ENCODE measurements at places on chromosomes 11 and 22.

- no peak for DNase-seq
These were observed 365.5 kb downstream of the MN1 start for GRCh38 chr22:27435844-27436576.

GRCh38 chr11:468493-468892 is 18.4 kb downstream of the PTDSS2 start:
- no peak for DNase-seq

GRCh38 chr11:62974848-62975522 is 9.8 kb downstream of the SLC22A6 start:
- no peak for DNase-seq

DNA sequence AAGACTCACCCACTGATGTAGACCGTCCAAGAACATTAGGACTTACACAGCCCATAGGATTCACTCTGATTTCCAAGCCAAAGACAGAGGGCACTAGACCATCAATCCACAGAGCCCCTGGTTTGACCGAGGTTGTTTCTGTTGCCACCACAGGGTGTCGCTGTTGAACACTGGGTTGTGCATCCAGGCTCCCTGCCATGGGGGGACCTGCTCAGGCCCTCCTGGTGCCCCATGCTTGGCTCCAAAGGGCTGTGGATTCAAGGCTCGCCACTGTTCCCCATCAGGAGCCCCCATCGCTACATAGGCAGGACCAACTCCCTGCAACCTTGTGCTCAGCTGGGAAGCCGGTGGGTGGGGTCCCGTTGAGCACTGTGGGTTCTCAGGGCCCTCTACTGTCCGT is 128.0 kb upstream of the ANO1 start:
- no peak for DNase-seq

GRCh38 chr11:44371706-44372105 is 61.8 kb upstream of the ALX4 start:
- no peak for DNase-seq

DNA sequence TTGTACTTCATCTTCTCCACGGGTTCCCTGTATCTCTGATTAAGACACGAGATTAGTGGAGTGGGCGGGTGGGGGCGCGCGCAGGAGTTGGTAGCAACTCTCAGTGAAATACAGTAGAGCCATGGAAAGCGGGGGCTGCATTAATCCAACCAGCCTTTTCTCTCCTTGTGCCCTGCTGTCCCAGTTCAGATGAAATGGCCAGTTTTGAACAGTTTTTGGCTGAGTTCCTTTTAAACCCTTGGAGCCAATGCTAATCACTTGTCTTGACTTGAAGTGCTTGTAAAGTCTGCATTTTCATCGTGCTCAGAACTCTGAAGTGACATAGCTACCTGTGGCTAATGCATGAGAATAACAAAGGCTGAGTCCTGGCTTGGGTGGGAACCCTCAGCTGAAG is 734 bp upstream of the TMEM123 start:
- DNase-seq, result no peak

GRCh38 chr22:44091021-44091721 is 67.1 kb downstream of the PARVB start:
- DNase-seq, result no peak

DNA sequence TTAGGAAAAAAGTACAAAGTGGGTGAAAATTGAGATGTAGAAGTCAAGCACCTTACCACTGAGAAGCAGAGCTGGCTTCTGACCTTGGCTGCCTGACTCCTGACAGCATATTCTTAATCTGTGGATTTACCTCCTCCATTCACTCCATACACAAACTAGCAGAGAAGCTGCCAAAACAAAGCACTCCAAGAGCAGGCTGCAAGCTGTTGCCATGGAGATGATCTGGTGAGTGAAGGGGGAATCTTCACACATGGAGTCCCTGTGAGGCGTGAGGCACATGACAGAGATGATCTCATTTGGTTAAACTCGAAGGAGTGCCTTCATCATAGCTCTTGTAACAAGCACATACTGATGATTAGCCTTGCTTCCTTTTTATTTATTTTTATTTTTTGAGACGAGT is 16.1 kb downstream of the COMMD9 start:
- DNase-seq, result no peak

DNA sequence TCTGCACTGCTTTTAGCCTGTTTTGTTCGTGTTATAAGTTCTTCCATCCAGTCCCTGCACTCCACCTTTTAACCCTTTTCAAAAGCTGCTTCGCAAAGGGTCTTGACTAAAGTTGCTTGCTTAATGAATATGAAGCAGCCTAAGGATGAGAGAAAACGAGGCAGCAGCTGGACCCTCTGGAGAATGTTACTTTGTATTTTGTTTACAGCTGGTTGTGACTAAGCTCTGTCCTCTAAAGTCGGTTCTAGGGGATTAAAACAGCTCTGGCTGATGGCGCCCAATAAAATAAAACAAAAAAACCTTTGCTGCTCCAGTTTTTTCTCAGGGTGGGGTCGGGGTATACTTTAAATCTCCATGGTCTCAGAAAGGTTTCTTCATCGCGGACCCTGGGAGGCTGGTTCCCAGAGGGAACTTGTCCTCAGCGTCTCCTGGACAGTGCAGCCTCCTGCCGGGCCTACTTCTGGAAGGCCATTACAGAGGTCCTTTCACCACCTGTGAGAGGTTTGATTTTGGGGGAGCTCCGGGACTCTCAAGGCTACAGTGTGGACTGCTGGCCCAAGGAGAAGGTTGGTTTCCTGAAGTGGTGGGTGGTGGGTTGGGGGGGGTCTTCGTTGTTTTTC is 836 bp upstream of the RBM4 start:
- no peak for DNase-seq

DNA sequence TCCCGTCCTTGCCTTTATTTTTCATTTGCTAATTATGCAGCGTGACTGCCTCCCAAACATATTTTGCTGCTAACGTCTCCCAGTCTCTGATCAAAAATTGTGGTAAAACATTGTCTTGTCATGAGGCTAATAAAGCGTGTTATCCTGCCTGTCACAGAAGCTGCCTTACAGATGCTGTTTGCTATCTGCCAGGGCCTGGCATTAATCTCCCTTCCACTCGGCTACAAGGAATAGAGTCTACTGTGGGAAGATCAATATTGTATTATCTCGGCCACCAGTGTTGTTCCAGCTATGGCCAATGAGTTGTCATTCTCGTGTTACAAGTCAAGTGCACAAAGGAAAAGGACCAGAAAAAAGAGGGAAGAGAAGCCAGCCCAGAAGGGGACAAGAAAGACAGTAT is 100.3 kb downstream of the SEZ6L start:
- no peak for DNase-seq

GRCh38 chr11:116903090-116903489 is 65.7 kb upstream of the APOA1 start:
- no peak for DNase-seq

- no peak for DNase-seq
These were observed 1.7 kb upstream of the OR5AL1 start for GRCh38 chr11:56410801-56411200.

- DNase-seq, result no peak
These were observed 161.6 kb upstream of the BDNF start for GRCh38 chr11:27861706-27862430.

- peak; percentile 68 for DNase-seq
These were observed 5.9 kb upstream of the PHF21A start for GRCh38 chr11:46127150-46127638.

- no peak for DNase-seq
These were observed 5.6 kb downstream of the PIM3 start for GRCh38 chr22:49966041-49966773.

GRCh38 chr11:62747475-62748160 is 6.3 kb downstream of the ZBTB3 start:
- DNase-seq, result no peak

DNA sequence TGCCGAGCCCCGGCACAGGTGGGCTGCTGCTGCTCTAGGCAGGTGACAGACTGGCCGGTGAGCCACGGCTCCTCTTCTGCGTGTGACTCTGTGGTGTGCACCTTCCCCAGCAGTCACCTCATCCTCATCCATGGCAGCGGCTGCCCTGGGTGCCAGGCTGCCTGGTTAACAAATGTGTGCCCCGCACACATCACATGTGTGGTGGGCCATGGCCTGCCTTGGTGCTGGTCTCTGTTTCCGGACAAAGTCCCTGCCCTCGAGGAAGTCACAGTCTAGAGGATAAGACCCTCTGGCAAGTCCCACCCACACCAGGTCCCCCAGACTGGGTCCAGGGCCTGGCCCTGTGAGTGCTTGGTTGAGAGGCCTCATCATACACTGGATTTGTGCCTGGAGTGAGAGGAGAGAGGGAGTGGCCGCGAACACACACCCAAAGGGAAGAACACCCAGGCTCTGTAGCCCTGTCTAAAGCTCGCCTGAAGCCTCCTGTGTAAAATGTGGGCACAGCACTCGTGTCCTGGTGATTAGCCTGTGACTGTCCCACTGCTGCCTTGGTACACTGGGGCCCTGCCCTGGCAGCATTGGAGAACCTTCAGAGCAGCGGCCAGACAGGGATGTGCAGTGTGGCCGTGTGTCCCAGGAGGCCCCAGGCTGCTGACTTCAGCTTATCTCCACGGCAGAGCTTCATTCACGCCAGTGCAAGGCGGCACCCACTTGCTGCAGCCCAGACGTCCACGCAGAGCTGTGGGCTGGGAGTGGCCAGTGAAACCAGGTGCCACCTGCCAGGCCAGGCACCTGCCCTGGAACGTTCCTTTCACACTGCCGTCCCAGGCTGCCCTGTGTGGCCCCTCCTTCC is 269.9 kb downstream of the TBC1D22A start:
- no peak for DNase-seq

GRCh38 chr11:119181677-119182412 is 3.4 kb upstream of the NHERF4 start:
- no peak for DNase-seq

DNA sequence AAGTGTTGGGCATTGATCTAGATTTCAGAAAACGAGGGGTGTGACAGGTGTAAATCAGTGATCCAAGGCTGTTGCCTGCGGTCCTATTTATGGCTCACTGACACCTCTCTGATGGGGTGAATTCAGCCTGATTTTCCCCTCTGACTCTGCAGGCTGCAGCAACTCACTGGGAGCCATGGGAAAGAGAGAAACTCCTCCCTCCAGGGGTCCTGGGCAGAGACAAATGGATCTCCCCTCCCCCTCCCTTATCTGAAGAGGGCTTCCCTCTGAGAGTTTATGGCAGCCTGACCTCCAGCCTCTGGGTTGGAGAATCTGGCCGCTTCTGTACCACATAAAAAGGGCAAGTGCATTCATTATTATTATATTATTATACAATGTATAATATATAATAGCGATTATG is 1.8 kb upstream of the PKNOX2 start:
- DNase-seq, result no peak

DNA sequence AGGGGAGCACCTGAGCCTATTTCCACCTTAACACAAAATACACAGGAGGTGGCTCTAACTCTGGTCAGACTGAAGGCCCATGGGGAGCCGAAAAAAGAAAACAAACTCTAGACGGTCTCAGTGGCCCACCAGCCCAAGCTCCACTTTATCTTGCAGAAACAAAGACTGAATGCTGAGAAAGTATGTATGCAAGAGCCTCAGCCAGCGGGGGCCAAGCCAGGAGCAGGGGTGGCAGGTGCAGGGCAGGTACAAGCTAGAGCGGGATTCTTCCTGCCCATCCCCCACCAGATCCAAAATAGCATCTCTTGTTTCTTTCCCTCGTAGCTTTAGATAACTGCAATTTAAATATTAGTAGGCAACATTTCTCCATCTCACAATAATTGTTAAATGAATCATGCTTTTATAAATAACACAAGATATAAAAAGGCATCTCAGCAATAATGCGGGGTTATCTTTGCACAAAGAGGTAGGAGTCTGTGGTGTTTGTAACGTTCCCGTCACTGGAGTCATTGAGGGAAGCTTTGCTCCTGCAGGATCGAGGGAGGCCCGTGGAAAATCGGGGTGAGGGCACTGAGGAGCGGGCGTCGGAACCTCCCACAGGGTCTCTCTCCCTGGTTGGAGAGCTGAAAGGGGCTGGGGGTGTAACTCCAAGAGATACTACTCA is 418.0 kb downstream of the SHANK2 start:
- DNase-seq, result no peak

GRCh38 chr11:64351136-64351631 is 7.8 kb upstream of the RPS6KA4 start:
- no peak for DNase-seq

DNA sequence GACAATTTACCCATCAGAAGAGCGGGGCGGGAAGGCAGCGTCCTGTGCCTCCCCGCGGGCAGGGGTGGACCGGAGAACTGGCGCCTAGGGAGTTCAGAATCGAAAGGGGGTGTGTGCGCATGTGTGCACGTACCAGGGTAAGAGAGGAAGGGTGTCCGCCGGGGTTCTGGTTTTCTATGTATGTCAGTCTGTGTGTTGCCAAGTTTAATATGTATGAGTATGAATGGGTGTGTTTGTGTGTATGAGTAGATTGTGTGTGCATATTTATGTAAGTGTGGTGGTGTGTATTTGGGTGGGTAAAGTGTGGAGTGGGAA is 2.0 kb downstream of the KCNC1 start:
- no peak for DNase-seq

DNA sequence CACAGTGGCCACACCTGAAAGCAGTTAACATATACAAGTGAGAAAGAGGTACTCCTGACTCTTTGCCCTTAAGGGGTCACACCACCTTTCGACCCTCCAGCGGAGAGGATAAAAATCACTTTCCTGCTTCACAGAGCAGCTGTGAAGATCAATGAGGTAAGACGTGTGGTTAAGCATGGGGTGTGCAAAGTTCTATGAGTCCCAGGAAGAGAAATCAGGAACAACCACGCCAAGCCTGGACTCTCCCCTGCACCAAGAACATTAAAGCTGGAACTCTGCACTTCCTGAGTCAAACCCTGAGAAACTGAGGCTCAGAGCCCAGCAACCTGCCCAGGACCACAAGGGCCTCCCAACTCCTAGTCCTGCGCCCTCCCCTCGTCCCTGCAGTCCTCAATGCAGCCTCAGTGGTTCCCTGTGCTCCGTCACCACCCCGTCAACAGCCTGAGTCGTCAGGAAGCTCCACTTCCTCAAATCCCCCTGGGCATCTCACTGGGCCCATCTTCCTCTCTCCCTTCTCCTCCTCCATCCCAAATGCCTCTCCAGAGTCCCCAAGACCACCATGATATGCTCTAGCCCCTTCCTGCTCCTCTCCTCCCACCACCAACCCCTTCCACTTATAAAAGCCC is 17.7 kb downstream of the TNKS1BP1 start:
- no peak for DNase-seq

GRCh38 chr11:20388096-20389055 is 860 bp downstream of the PRMT3 start:
- no peak for DNase-seq

GRCh38 chr11:63843041-63843440 is 4.1 kb downstream of the MARK2 start:
- no peak for DNase-seq

DNA sequence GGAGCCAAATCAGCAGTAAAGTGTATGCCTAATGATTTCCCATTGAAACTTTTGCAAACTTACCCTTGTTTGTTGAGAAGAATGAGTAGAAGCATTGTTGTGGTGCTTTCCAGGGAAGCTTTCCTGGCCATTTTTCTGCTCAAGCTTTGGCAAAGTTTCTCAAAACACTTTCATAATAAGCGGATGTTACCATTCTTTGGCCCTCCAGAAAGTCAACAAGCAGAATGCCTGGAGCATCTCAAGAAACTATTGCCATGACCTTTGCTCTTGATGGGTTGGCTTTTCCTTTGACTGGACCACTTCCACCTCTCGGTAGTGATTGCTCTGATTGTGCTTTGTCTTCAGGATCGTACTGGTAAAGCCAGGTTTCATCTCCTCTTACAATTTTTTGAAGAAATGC is 10.7 kb downstream of the PIWIL4 start:
- no peak for DNase-seq

Data from activated T-helper 1 cell treated with anti-CD3 and anti-CD28 coated beads, Interleukin-12 subunit alpha, Interleukin-12 subunit beta, Interleukin-2, Interleukin-4 antibody, amounts not matched to agents 30 ng/mL and 10 ng/mL and 1 ng/mL, durations not matched to agents 14 hours and 24 hours and 36 hours (primary cell).